T47D (cell line): ENCODE measurements at places on chromosomes 12 and 14.
A peak's percentile ranks its signal among the peaks of the same experiment; 100 is the strongest.

DNA sequence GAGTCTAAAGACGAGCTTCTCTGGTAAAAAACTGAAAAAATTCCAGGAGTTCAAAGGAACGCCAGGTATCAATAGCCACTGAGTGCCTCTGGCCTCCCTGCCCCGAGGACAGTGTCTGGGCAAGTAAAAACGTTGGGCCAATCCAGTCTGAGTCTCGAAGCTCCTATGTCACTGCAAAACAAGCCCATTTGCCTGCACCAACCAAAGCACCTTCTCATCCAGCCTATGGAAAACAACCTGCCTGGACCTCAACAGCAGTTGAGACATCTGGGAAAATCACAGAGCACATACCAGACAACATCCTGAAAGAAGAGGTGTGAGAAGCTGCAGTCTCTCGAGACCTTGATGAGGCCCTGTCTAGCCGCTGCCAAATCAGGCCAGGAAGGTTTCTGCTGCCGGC, 56.6 kb downstream of the RNF34 start:
- DNase-seq, result no peak

DNA sequence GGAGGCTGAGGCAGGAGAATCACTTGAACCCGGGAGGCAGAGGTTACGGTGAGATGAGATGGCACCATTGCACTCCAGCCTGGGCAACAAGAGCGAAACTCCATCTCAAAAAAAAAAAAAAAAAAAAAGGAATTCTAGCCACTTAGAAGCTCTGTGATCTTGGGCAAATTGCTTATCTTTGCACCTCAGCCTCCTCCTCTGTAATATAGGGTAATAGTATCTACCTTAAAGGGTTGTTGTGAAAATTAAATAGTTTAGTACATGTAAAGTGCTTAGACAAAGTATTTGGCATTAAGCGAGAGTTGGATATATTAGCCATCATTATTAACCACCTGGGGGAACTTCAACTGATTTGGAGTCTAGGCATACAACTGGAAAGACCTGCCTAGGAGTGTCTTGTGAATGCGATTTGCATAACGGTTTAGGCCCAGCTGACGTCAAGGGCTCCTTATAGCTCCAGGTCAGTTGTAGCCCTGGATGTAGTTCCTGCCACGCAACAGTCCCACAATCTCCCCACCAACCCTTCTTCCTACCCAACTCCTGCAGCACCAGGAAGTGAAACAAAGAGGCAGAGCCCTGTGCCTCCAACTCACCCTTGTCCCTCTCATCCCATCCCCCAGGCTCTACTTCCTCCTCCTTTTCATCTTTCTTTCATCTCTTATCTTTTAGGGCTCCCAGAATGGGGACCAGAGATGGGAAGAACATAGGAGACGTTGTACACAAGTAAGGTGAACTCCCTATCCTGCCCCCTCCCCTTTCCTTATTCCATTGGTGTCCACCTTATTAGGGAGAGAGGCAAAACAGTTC, 2.1 kb upstream of the IL23A start:
- DNase-seq, result peak; percentile 52

GRCh38 chr14:102667703-102668102, 75.3 kb downstream of the RCOR1 start:
- DNase-seq, result no peak

DNA sequence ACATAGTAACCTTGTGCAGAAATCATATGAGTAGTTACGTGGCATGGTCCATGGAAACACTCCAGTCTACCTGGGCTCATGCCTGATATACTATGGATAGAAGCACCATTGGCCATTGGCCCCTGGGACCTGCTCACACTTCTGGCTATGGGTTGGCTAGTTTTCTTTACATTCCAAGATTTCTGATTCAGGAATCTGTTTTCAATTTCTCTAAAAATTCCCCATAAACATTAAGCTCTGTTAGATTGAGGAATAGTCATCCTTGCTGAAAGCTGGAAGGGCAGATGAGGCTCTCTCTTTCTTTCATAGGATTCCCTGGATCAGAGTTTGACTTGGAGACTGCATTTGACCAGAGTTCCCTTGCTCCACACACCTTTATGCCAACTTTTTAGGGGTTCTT, 37.3 kb upstream of the RAP1B start:
- DNase-seq, result no peak

GRCh38 chr14:103007555-103007954, 49.8 kb downstream of the CDC42BPB start:
- DNase-seq, result no peak

DNA sequence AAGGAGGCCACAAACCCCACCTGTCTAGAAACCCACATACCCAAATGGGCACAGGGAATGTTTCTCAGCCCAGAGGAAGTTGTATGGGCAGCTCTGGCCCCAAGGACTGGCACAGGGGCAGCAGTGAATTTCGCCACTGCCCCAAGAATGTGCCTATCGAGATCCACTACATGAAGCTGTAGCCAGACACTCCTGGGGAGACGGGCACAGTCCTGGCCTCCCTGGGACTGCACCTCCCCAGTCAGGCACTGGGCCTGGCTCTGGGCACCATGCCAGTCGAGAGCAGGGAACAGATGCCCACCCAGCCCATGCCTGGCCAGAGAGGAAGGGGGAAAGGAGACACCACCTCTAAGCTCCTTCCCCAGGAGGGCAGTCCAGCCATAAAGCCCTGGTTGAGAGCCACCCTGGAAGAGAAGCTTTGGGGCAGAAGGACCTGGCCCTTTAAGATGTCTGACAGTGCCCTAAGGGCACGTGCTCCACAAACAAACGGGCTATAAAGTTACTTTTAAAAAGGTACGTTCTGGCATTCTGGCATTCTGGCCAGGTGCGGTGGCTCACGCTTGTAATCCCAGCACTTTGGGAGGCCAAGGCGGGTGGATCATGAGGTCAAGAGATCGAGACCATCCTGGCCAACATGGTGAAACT, 8.4 kb downstream of the ADCY6 start:
- DNase-seq, result no peak

DNA sequence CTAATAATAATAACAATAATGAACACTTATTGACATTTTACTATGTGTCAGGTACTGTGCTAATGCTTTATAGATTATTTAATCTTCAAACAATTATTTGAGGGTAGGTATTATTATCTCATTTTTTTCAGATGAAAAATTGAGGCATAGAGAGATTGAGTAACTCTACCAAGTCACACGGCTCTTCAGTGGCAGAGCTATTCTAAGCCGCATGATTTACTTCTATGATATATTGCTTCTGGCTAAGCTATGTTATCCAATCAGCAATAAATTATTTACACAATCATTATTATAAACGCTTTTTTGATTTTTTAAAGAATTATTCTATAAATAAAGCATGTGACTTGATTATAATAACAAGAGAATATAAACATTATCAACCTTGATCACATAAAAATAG, 80.0 kb downstream of the TMEM30B start:
- DNase-seq, result no peak

- DNase-seq, result no peak
Observed at GRCh38 chr12:4962539-4963486, 53.1 kb downstream of the KCNA1 start.

- DNase-seq, result no peak
Observed at GRCh38 chr12:82174936-82175335, 183.3 kb downstream of the CCDC59 start.

DNA sequence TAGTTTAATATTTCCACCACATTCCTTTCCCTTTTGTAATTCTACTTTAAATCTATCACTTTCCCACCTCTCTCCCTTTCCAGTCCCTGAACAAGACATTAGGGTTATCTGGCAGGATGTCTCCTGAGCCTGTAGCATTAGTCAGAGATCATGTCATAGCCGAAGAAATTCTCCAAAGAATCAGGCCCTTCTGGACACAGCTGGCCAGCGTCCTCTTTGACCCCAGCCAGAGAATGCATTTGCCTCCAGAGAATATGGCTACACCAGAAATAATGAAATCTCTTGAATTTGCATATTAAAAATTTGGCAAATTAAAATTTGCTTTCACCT, 56.7 kb downstream of the NTF3 start:
- no peak for DNase-seq

GRCh38 chr12:34303091-34303870, 281.0 kb downstream of the ALG10 start:
- no peak for DNase-seq

DNA sequence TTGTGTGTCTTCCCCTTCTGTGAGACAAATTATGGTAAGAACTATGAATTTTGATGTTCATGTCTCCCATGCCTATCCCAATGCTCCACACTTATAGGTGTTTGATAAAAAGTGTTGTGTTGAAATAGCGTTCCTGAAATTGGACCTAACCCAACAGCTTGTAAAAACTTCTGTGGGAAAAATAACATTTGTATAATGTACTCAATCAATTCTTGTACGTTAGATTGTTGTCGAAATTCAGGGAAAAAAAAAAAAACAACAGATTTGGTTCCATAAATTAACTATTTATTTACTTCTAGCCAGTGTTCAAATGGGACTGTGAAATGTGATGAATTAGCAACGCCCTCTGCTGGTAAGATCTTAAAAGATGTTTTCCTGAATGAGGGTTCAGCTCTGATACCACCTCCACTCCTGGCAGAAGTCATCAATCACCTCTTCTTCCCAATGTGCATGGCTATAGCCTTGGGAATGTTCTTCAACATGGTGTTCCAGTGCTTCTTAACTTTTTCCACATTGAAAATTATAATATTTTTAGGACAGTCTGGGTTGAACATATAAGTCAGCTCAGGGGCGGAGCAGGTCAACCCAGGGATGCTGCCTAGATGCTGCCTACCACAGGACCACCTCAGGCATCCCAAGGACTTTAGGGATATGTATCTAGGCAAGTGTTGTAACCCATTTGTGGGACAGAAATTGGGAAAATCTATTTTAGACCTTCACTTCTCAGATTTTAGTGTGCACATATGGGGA, 170.6 kb downstream of the OTOGL start:
- peak; percentile 67 for DNase-seq

DNA sequence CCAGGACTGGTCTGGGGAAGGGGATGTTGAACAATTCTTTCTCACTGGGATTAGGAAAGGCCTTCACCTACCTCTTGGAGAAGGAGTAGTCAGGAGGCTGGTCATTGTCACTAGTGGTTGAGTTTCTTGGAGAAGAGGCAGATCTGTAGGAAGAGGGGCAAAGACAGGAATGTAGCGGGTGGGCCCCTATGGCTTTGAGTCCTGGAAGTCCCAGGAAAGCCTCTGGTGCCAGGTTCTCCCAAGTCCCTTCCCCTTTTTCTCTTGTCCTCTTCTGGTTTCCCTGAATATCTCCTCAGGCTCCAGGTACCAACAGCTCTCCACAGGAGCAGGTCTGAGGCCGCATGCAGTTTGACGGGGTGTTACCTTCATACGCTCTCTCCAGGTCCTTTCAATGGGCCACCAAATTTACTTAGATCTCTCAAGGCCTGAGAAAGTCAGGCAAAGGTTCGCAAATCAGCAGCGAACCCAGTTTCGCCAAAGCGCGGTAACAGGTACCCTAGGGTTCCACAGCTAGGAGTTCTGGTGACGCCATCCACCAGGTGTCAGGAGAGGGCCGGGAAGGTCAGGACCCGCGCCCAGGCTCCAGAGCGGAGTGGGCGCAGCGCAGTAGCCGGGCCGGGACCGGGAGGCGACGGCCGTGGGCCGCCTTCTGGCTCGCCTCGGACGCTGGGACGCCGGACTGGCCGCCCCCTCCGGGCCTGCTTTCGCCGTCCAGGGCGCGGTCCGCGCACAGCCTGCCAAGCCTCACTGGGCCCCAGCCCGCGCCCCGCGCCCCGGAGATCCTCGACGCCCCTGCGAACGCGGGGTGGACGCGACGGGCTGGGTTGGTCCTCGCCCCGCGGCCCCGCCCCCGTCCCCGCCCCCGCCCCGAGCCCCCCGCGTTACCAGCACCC, 795 bp downstream of the SMAGP start:
- DNase-seq, result peak; percentile 85

- DNase-seq, result no peak
Observed at GRCh38 chr12:104495786-104496185, 39.0 kb downstream of the CHST11 start.

- no peak for DNase-seq
Observed at GRCh38 chr12:43964033-43964432, 128.2 kb downstream of the TMEM117 start.

DNA sequence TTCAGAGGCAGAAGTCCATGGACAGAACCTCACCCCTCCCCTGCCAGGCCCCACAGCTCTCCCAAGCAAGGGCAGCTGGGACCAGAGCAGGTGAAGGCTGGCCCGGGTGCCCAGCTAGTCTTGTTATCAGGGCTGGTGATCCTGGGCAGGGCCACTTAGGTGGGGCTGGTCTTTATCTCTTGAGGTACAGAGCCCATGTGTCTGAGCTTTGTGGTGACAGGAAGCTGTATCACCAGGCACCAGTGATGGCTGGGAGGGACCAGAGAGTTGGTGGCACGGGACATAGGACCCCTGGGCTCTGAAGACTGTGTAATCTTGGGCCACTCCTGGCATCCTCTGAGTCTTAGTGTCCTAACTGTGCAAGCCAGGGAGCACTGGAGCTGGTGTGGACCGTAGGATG, 12.8 kb upstream of the HPD start:
- no peak for DNase-seq

GRCh38 chr12:52615208-52615868, 3.0 kb downstream of the KRT73 start:
- DNase-seq, result no peak

- DNase-seq, result no peak
Observed at GRCh38 chr12:98699586-98699985, 54.5 kb downstream of the APAF1 start.

DNA sequence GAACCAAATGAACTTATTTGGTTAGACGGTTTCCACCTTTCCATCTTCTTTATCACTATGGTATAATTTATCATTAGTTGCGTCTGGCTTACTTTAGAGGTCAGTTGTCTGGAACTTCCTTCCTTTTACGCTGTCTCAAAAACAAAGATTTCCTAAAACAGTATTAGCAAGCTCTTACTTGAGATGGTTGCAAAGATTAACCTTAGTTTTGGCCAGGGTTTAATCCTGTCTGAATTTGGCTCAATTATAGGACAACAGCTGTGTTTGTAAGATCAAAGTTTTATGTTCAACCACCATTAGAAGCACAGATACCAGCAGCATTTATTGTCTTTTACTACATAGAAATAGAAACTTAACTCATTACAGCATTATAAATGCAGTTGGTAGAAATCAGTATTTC, 7.9 kb upstream of the WASHC3 start:
- DNase-seq, result no peak

GRCh38 chr14:56055511-56055910, 62.7 kb upstream of the PELI2 start:
- DNase-seq, result no peak

GRCh38 chr12:9933958-9934357, 1.8 kb upstream of the CLEC2A start:
- DNase-seq, result no peak

- DNase-seq, result no peak
Observed at GRCh38 chr14:61271552-61271951, 9.6 kb downstream of the TMEM30B start.

- DNase-seq, result no peak
Observed at GRCh38 chr12:58364389-58365086, 423.2 kb downstream of the ATP23 start.

DNA sequence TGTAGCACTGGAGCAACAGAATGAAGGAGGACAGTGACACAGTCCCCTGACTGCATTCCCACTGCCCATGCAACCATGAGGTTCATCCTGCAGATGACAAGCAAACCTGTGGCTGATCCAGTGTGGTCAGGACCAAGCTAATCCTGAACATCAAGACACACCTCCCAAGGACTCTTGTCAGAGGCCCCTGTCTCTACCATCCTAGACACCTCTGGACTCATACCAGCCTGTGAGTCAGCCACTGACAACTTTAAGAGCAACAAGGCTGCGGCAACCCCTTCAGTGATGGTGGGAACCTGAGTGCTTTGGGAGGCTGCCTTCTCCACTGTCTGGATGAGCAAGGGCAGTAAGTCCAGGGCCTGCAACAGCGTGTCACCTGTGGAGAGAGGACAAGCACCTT, 24.6 kb downstream of the GCN1 start:
- DNase-seq, result no peak
